ENCODE measurements at places on chromosomes 1 and 21.

GRCh38 chr1:19804831-19805251 lies 5.1 kb upstream of the TMCO4 start:
- DNase-seq: no peak

DNA sequence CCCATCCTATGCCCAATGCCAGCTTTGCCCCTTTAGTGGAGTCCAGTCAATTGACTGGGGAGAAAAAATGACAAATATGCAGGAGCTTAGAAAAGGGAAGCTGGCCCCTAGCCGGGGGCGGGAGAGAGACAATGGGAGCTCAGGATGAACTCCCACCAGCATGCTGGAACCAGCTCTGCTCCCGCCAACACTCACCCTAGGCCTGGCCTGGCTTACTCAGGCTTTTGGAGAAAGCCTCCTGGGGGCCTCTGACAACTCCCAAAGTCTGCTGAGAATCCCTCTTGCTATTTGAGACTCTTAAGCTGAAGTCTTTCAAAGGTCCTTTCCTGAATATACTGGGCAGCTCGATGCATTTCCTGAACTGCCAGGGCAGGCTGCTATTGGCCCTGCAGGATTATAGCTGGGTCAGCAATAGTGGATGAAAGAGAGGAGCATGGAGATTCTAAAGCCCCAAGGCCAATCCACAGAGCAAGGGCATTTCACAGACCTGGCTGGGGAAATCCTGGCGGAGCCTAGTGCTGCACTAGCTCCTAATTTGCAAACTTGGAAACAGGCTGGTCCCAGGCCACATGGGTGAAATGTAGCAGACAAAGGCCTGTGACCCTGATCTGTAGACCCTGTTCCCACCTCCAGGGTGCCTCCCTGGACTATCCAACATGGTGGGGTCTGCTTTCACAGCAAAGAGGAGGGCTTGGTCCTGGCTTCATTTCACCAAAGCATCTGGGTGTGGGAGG lies 35.7 kb upstream of the CLSTN1 start:
- no peak for DNase-seq

DNA sequence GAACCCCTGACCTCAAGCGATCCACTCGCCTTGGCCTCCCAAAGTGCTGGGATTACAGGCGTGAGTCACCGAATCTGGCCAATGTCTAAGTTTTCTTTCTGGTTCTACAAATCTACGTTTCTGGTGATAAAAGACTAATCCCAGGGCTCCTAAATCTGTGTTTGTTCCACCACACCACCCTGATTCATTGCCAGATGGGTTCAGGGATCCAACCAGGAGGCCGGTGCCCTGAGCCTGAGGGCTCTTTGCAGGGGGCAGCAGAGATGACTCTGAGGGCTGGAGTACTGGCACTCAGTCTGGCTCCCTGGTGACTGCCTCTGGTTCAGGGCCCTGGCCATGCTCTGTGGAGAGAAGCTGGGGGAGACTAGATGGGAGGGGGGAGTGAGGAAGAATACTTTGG lies 10.5 kb upstream of the OPRD1 start:
- DNase-seq: no peak

DNA sequence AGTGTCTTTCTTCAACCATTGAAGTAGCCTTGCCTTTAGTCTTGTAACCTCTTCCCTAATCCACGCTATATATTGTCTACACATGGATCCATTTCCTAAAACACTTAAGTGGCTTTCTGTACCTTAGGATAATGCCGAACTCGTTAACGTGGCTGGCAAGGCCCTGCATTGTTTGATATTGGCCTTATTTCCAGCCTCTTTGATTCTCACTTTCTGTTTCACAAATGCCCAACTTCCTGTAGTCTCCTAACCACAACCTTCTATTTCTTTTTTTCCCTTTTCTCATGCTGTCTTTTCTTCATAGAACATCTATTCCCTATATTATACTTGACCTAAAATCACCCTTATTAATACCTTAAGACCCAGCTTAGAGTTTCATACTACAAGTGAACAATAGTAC lies 536.0 kb downstream of the LMO4 start:
- DNase-seq: no peak

DNA sequence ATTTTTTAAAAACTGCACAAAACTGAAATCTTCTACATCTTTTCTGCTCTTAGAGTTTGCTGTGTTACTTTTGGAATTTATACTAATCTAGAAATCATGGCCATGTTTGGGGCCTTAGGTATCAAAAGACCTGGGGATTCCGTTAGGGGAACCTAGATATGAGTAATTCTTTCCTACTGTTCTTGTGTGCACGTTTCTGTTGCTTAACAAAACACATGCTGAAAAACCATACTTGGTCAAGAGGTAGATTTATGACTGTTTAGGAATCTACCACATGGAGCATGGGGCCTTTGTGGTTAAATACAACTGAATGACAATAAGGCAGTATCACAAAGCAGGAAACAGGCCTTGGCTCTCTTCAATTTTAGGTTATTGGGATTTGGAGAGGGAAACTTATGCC lies 291.9 kb upstream of the USP25 start:
- DNase-seq: no peak

GRCh38 chr1:26998429-26999300 lies 5.2 kb downstream of the TRNP1 start:
- no peak for DNase-seq

- no peak for DNase-seq
These were observed 18.5 kb upstream of the CAMSAP2 start for GRCh38 chr1:200720199-200720598.

- DNase-seq: no peak
These were observed 35.7 kb upstream of the MAGOH start for GRCh38 chr1:53274026-53274425.

DNA sequence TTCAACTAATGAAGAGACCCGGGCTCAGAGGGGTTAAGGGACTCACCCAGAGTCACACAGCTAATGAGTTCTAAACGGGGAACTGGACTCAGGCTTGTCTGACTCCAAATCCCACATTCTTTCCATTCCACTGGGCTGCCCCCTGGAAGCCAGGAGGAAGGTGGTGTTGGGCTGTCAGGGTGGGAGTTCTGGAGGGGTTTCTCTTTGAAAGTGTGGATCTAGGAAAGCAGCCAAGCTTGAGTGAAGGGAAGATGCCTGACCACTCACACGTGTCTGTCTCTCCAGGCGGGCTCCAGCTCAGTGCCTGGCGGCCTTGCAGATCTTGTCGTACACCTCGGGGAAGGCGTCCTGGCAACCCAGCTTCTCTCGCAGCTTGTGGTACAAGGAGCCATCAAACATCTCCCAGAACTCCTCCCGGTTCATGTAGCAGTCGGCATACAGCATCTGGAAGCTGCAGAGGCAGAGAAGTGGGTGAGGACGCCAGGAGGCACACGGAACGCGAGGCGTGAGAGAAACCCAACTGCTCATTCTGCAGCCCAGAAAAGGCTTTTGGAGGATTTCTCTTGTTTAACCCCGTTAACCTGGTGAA lies 35.0 kb downstream of the DHCR24 start:
- no peak for DNase-seq

DNA sequence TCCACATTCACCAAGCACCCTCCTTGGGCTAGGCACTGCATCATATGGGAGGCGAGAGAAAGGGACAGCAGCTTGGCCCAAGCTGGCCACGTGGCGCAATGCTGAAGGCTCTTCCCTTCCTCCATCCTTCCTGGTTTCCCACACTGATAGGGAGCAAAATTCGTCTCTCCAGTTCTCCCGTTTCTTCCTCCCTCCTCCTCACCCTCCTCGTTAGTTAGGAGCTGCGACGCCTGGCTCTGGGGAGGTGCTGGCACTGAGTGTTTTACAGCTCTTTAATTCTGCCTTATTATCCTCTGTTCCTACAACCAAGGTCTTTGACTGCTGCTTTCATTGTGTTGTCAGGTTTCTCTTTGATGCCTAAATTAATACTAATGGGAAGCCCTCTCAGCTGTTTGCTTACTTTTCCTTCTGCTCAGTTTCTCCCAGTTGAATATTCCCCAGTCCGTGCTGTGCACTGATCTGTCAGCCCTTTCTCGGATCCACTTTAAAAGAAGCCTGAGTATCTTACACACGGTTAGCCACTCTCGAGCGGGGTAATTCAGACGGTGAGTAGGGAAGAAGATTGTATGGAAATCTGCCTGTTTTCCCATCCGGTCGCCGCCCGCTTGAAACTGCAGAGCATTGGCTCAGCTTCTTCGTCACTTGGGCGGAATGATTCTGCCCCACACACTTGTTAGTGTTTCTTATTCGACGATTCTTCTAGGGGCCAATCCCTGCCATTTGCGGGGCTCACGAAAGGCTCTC lies 56.2 kb upstream of the SMYD2 start:
- DNase-seq: no peak

- no peak for DNase-seq
These were observed 45.2 kb downstream of the LDLRAD2 start for GRCh38 chr1:21857142-21857839.

- no peak for DNase-seq
These were observed 23.6 kb downstream of the KIAA0319L start for GRCh38 chr1:35533586-35533985.

DNA sequence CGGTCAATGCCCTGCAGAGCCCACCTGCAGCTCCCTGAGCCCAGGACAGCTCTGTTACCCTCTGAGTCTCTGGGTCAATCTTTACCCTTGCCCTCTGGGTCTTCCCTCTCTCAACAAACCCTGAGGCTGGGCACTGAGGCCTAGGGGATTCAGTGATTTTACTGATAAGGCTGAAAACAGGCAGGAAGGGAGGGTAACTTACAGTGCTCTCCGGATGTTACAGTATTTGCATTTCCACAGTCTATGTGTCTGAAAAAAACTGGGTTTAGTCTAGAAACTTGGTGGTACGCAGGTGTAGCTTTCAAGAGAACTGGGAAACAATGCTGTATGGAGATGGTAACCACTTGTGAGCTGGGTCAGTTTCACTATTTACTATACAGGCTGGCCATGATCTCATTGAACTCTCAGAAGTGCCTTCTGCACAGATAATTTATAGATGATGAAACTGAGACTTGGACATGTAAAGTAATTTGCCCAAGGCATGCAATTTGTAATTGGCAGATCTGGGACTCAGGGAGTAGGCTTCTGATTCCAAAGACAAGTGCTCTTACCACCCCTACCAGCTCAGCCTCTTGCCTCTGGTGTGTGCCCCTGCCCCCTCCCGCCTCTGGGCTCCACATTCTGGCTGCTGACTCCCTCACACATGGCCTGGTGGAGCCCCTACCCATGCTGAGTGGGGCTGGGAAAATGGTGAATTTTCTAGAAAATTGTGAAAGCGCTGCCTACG lies 48.8 kb downstream of the TENT5C start:
- no peak for DNase-seq

DNA sequence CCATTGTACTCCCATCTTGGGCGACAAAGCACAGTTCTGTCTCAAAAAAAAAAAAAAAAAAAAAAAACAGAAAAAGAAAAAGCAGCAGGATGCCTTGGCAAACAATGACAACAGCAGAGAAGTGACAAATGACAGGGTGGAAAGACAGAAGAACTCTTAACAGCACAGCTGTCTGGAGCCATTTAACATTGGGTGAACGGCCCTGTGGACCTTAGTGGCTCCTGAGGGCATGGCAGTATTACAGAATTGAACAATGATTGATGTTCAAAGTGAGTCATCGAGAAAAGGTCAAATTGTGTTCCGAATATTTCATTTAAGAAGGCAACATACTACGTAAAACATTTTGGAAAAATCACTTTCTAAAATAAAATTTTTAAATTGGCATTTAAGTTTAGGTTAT lies 30.0 kb downstream of the DNASE2B start:
- DNase-seq: no peak

DNA sequence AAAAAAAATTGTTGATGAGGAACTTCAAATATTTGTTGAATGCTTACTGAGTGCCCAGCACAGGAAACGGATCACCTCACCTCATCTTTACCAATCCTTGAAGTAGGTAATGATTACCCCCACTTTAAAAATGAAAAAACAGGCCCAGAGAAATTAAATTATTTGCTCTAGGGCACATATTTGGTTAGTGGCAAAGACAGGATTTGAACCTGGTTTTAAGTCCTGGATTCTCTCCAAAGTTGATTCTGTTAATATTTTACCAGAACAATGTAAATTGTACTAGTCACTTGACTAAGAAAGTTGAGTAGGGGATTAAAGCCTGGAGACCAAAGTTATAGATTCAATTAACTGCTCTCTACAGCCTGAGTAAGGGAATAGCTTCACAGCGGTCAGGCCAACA lies 97.9 kb downstream of the GIPC2 start:
- DNase-seq: no peak

- no peak for DNase-seq
These were observed 34.1 kb downstream of the EPHA8 start for GRCh38 chr1:22597301-22597965.

GRCh38 chr1:246690100-246690499 lies 34.1 kb upstream of the SCCPDH start:
- DNase-seq: no peak

DNA sequence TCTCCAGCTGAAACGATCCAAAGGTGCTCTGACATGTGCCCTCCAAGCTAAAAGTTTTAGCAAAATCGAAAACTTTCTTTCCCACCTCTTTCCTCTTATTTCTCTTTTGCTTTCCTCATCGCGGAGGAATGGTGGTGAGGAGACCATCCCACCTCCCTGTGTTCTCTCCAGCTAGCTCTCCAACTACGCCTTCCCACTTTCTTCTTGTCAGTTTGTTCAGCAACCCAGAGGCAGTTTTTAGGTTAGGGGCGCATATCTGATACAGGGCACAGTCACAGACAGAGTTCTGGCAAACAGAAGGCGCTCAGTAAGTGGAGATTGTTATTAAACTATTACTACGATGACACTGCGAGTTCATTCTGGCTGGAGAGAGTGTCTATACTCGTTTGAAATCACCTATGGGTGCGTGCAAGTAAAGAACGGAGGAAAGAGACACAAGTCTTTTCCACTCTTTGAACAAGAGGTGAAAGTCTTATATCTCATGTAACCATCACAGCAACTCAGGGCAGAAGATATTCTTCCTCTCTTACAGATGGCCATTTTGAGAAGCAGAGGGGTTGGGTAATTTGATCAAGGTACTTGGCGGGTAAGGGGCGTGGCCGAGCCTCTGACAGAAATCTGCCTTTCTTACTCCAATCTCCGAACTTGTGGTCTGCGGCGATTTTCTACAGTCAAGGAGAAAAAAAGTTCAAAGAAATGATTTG lies 13.9 kb downstream of the HLX start:
- no peak for DNase-seq

DNA sequence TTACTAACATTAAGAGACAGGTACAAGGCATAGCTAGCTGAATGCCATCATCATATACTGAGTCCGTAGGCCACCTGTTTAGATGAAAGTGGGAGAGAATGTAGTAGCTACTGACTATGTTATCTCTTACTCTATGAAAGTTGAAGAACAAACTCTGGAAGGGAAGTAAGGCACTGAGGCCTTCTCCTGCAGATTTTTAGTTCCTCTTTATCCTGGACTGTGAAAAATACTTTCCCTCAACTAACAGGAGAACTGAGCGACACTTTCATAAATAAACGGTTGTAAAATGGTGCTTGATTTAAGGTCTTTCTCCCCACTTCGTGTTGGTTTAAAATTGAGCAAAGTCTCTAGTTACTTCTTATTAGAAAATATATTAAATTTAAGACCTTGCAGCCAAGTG lies 101.9 kb downstream of the FNBP1L start:
- DNase-seq: no peak

- DNase-seq: no peak
These were observed 60.8 kb upstream of the USP24 start for GRCh38 chr1:55275941-55276341.

DNA sequence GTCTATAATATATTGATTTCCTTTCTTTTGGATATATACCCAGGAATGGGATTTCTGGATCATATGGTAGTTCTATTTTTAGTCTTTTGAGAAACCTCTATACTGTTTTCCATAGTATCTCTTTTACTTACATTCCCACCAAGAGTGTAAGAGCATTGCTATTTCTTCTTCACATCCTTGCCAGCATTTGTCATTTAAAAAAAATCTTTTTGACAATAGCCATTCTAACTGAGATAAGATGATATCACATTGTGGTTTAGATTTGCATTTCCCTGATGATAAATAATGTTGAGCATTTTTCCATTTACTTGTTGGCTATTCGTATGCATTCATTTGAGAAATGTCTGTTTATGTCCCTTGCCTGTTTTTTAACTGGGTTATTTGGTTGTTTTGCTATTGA lies 467.4 kb downstream of the COL11A1 start:
- no peak for DNase-seq
